Karpas-422 (cell line): ENCODE measurements at places on chromosomes 6 and 20. TPM values are rescaled to one million over a fixed set of nuclear protein-coding genes. Genes with fewer than 3 reads are reported as not detected.

RFX6 gene
- total RNA-seq, result not detected in 2 replicates

RIPPLY2 gene
- not detected in 2 replicates for total RNA-seq

MAP3K7 gene
- 55.6 and 91.9 TPM in 2 replicates for total RNA-seq

TSBP1 gene
- not detected in 2 replicates for total RNA-seq

FRK gene
- not detected in 2 replicates for total RNA-seq

GSTA1 gene
- total RNA-seq, result not detected in 2 replicates

DNA sequence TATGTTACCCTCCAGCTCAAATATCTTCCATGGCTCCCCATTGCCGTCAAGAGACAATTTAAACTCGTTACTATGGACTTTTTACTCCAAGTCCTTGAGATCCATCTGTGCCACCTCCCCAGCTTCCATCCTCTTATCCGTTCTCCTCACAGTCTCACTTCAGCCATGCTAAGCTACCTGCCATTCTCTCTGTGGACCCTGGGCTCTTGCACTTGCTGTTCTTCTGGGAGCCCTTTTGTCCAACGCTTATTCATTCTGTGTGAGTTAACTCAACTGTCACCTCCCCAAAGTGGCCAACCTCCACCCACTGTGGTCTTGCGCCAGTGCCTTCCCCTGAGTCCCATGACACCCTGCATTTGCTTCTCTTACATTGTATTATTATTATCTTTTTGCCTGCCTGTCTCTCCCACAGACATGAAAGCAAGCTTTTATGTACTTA is 132.4 kb downstream of the BCAS1 start:
- DNase-seq, result no peak

DNA sequence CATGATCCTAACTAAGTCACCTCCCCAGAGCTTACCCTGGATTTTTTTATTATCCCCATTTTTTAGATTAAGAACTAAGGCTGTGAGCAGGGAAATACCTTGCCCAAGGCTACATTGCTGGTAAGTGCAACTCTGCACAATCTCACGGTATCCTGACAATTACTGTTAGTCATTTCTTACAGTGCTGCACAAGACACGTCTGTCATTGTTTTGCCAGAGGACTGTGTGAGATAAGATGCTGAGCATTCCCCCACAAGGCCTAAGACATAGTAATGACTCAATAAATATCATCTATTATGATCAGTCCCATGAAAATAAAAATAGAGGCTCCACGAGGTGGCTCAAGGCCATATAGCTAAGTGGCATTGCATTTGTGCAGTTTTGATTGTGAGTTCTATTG is 21.0 kb downstream of the PFDN4 start:
- no peak for DNase-seq

DNA sequence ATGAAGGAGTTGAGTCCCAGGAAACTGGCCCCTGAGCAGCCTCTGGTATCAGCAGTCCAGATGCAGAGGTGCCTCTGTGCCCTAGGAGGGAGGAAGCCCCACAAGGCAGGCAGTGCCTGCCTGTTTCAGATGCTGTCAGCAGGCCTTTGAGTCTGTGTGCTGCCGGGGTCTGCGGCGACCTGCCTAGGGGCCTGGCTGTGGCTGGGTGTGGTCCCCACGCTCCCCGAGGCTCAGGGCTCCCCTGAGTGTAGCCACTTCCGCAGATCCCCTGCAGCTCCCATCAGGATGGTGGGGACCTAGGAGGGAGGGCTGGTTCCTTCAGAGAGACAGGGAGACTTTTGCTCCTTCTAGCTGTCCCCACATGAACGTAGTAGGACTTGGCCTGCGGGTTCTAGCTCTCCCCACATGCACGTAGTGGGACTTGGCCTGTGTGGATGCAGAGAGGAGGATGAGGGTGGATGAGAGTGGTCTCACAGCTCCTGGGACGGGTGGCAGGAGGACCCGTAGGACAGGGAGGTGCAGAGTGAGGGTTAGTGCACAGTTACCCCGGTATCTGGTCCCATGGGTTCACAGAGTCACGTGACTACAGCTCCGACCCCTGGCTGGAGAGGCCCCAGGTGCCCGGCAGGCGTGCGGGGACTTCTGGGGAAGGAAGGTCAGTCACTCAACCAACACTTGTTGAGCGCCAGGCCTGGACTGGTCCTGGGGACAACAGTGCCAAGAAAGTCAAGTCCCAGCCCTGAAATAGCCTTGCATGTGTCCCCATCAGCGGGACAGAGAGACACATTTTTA is 41.0 kb downstream of the CDH4 start:
- DNase-seq, result no peak

GRCh38 chr6:146470091-146470770 is 73.4 kb upstream of the RAB32 start:
- DNase-seq, result no peak

DNA sequence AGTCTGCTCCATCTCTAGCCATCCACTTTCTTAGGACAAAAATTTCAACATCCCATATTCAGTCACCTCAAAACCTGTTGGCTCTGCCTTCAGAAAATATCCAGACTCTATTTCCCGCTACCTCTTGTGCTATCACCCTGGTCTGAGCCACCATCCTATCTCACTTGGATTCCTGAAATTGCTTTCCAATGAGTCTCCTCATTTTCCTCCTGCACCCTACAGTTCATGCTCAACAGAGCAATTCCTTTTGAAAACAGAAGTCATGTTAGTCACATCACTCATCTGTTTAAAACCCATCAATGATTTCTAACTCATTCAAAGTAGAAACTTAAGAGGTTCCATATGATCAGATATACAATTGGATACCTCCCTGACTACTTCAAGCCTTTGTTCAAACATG is 229.9 kb downstream of the ADGRG6 start:
- no peak for DNase-seq

DNA sequence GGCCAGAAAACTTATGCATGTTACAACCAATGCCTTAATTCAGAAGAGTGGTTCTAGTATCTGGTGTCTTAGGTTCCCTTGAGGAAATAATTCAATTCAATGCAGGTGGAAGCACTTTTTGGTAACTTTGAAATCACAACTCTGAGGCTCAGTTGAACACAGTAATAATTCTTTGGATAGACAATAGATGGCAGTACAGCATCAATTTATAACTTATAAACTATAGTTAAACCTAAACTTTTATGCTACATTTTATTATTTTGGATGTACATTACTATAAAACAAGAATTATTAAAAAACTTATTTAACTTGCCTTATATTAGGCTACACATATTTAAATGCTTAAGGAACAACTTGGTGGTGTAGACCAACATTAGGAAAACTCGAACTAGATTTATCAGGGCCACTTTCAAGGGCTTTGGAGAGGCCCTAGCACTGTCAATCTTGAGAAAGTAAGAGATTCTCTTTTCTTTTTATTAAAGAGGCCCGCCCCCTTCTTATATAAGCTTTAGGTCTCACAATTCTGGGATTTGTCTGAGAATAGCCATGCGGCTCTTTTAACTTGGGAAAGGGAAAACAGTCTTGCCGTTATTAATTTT is 85.9 kb downstream of the CRYBG1 start:
- peak; percentile 72 for DNase-seq

GRCh38 chr20:45353746-45354145 is 5.5 kb upstream of the SDC4 start:
- DNase-seq, result no peak

DNA sequence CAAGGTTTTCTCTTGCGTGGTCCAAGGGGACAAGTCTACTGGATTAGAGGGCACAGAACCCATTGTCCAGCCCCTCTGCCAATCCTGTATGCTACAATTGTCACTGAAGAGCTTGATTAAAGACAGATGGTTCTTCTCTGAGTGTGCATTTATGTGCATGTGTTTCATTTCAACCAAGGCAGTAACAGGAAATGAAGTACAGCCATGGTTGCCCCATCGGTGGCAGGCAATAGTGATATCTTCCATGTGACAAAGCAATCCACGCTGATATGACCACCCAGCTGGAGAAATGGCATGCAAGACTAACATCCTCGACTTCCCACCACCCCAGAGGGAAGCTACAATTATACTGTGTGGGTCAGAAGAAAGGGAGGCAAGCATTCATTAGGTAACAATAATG is 85.5 kb downstream of the UNC5CL start:
- DNase-seq, result no peak

DNA sequence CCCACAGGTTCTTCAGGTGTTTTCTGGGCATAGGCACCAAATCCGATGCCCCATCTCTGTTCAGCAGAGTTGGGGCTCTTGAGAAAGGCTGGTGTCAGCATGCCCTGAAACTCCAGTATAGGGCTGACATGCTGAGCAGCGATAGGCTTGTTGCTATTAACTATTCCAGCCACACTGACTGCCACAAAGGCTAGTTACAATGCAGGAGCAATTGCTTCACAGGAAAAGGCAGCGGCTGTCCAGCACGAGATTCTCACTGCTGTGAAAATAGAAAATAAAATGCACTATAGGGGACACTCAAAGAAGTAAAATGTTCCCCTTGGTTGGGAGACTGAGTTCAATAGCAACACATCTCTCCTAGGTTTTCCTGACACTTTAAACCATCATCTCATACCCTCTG is 112.4 kb downstream of the BFSP1 start:
- no peak for DNase-seq

DNA sequence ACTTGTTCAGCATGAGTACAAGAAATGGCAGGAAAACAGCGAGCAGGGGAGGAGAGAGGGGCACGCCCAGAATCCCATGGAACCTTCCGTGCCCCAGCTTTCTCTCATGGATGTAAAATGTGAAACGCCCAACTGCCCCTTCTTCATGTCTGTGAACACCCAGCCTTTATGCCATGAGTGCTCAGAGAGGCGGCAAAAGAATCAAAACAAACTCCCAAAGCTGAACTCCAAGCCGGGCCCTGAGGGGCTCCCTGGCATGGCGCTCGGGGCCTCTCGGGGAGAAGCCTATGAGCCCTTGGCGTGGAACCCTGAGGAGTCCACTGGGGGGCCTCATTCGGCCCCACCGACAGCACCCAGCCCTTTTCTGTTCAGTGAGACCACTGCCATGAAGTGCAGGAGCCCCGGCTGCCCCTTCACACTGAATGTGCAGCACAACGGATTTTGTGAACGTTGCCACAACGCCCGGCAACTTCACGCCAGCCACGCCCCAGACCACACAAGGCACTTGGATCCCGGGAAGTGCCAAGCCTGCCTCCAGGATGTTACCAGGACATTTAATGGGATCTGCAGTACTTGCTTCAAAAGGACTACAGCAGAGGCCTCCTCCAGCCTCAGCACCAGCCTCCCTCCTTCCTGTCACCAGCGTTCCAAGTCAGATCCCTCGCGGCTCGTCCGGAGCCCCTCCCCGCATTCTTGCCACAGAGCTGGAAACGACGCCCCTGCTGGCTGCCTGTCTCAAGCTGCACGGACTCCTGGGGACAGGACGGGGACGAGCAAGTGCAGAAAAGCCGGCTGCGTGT is 11.6 kb downstream of the TNFAIP3 start:
- DNase-seq, result no peak

DNA sequence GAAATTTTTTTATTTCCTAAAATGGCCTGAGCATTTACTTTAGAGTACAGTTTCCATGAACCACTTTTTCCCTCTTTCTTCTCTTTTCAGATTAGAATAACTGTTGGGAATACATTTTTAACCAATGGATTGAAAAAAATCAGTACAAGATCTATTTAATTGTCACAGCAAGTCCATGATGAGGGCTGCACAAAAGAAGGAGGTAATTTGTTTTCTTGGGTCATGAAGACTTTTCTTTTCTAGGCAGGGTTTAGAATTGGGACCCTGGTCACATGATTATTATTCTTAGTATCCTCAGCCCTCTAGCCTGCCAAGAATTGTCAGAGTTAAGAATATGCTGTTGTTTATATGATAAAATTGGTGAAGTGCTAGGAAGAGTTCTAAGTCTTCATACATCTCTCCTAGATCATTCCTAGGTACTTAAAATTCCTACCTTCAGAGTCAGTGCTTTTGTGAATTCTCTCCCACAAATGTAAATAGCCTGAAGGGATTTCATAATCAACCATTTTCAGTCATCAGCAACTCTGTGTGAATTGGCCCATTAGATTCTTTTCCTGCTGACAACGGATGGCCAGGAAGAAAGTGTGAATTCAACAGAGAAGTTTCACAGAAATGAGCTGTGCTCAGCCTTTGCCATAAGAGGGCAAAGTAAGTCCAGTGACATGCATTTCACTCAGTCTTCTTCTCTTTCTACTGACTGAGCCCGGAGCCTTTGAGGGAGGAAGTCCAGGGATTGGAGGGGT is 32.4 kb upstream of the TPBG start:
- no peak for DNase-seq
